ENCODE measurements at places on chromosomes 4 and X.

GRCh38 chr4:94219402-94219801 lies 11.7 kb downstream of the SMARCAD1 start:
- DNase-seq, result no peak

- no peak for DNase-seq
Observed at GRCh38 chr4:17489721-17490120, 22.2 kb downstream of the QDPR start.

DNA sequence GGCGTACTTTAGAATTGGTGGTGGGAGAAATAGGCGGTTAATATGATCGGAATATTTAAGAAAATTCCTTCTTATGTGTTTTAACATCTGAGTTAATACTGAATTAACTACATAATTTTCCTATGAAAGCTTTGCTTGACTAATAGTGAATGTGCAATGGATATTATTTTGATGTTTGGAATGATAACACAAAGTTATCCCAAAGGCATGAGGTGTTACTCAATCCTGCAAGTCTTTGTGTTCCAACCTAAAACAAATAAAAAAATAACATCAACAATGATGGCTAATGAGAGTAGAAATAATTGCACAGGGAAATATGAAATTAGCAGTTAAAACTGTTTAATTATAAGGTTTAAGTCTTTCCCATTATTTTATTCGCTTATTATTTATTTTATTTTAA lies 183.6 kb upstream of the ARSJ start:
- no peak for DNase-seq

- DNase-seq, result peak; percentile 7
Observed at GRCh38 chrX:38375891-38376290, 23.5 kb downstream of the OTC start.

GRCh38 chrX:29461039-29461438 lies 754.3 kb upstream of the MAGEB2 start:
- no peak for DNase-seq

- DNase-seq, result no peak
Observed at GRCh38 chr4:123599920-123600810, 203.6 kb downstream of the SPRY1 start.

DNA sequence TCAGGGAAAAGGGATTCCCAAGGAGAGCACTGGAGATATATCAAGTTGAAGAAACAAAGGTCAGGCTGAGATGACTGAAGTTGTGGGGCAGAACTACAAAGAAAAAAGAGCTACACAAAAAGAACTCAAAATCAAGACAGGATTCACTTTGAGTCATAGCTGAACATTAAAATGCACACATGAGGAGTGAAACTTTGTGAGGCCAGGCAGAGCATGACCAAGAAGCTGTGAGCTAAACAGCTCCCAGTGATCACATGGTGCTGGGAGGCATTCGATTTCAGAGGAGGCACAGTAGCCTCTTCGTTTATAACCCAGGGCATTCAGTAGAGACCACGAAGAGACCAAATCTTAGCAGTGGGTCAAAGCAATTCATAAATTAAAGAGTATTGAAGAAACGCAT lies 145.3 kb downstream of the ATRX start:
- no peak for DNase-seq

DNA sequence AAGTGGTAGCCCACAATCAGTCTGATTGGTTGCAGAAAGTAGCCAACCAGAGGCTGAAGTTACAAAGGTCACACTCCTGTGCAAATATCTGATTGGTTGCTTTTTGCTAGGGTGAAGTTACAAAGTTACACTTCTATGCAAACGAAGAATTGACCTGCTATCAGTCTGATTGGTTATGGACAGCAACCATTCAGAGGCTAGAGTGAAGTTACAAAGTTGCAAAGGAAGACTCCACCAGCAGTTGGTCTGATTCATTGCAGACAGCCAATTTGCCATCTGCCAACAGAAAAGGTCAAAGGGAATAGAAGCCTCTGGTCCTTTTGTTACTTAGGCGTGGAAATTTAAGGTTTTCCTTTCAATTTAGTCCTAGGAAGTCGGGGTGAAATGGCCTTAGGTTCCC lies 377.7 kb downstream of the PRDM5 start:
- no peak for DNase-seq

DNA sequence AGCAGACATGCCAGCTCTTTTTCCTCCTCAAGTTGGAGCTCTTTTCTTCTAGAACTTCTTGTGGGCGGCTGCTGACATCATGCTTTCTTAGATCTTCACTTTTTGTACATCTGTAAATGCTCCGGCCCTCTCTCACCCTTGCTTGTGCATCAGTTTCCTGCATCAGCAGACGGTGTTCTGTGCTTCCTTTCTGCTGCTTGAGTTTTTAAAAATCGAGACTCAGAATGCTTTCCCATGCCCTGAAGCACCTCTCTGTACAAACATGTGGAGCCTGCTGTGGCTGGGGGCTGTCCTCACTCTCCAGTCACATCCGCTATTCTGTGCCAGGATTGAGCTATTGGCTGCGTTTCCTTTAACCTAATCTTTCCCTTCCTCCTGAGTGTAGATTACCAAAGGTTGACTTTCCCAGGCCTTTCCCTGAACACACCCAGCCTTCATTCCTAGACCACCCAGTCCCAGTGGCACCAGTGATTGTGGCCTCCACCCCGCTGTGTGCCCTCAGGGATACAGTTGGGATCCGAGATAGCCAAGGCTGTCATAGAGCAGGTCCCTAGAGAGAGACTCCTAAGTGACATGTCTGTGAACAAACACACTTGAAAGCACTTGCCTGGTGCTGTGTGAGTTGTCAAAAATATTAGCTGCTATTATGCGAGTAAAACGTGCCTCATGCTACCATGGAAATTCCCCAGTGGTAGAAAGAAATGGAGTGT lies 41.9 kb downstream of the TNIP2 start:
- no peak for DNase-seq

- no peak for DNase-seq
Observed at GRCh38 chr4:153850533-153851280, 61.8 kb upstream of the SFRP2 start.

GRCh38 chr4:78720994-78721677 lies 55.0 kb upstream of the BMP2K start:
- DNase-seq, result no peak

DNA sequence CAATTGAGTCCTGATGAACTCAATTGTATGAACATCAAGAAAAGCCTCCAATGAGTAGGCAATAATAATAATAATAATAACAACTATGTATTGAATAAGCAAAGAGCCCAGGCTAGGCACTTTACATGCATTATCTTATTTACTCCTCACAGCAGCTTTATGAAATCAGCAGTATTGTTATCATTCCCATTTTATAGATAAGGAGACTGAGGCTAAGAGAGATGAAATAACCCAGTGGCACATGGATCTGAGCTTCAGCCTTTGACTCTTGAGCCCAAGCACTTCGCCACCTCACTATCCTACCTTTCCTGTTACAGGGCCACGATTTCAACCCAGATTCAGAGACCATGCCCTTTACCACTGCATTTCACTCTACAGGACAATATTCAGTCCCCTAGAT lies 3.2 kb downstream of the RAB33A start:
- no peak for DNase-seq

GRCh38 chr4:142846729-142847596 lies 862 bp upstream of the INPP4B start:
- no peak for DNase-seq

DNA sequence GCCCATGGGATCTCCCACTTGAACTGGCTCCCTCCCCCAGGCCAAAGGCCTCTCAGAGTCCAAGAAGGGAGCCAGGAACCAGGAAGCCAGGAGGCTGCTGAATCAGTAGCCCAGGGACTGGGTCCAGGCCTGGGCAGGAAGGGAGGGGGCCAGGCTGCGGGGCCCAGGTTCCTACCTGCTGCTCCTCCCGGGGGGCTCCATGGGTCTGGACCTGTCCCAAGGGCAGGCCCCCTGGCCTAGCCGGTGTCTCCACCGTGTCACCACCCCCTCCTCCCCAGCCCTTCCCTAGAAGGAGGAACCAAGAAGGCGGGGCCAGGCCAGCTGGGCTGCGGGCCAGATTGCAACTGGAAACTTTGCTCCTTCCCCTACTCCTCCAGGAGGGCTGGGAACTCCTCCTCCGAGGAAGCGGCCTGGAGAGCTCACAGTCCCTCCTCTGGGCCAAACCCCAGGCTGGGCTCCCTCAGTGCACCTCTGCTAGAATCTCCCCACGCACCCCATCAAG lies at the start of gene IQSEC2:
TSS of gene IQSEC2 (minus strand) at position 264 of the 502 bp plus-strand sequence.
- DNase-seq, result no peak

DNA sequence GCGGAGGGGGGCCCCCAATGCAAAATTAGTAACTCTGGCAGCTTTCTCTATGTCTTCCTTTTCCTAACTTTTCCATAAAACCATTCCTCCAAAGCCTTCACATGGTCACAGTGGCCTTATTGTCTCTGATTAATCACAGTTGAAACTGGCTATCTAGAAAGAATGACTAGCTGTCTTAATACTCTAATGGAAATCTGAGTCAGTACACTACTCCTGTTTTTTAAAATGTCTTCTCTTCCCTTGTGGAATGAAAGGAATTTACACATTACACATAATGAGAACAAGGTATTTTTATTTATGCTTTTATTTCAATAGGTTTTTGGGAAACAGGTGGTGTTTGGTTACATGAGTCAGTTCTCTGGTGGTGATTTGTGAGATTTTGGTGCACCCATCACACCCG lies 66.3 kb upstream of the PUDP start:
- DNase-seq, result no peak

DNA sequence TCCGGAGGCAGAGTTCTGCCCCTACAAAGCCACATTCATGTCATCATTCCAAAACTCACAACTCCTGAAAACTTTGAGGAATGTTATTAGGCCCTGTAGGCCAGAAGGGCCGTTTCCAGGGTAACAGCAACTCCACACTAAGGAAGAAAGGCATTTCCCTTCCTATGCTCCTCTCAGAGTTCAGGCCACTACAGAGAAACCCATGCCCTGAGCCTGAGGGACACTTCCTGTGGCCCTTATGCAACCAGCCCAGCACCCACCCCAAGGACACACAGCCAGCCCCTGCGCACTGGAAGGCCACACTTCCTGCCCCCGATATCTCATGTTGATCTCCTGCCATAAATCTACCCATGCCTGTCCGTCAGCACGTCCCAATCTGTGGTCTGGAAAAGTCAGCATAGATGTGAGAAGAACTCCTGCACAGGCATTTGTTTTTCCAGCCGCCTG lies 289.3 kb downstream of the BCOR start:
- no peak for DNase-seq

DNA sequence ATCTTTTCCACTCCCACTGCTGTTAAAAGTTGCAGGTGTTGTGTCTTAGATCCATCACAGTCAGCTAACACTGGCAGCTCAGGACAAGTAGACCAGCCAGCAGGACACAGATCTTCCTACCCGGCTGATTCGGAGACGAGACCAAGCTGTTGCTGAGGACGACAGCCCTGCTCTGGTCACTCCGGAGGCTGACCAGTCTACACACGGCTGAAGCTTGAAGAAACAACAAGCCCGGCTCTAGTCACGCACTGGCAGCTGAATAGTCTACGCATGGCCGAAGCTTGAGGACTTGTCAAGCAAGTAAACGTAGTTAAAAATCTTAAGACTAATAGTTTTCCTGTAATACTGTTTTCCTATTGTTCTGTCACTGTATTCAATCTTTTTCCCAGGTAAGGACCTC lies 1.8 kb downstream of the ACOX3 start:
- DNase-seq, result no peak

DNA sequence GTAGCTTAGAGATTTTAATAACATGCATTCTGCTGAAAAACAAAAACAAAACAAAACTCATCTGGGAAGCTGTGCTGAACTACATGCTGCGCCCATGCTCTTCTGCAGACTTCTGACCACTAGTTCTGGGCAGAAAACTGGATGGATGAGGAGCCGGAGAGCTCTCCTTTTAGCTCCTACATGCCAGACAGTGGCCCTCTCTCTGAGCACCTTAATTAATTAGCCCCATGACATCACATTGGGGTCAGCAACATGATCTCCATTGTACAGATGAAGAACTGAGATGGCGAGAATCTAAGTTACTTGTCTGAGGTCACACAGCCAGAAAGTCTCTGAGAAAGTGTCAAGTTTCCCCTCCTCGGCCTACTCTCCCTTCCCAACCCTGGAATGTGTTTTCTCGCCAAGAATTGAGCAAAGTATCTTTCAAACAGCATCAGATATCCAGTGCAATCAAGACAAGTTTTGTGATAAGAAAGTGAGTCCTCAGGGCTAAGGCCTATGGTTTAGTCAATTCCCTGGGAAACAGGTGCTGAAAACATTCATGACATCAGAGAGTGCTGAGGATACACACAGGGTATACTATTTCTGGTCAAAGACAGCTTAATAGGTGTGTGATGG lies 21.6 kb downstream of the SCD5 start:
- no peak for DNase-seq

DNA sequence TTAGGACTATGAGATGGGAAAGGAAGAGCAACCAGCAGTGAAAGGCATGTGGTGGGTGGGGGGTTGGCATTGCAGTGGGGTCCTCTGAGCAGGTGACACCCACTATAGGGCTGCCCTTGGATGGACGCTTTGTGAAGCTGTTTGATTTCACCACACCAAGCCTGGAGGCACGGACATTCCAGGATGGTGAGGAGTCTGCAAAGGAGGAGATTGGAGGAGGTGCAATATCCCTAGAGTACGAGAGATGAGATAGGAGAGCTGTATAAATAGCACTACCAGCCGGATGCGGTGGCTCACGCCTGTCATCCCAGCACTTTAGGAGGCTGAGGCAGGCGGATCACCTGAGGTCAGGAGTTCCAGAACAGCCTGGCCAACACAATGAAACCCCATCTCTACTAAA lies 42.3 kb downstream of the SHOX start:
- DNase-seq, result no peak

DNA sequence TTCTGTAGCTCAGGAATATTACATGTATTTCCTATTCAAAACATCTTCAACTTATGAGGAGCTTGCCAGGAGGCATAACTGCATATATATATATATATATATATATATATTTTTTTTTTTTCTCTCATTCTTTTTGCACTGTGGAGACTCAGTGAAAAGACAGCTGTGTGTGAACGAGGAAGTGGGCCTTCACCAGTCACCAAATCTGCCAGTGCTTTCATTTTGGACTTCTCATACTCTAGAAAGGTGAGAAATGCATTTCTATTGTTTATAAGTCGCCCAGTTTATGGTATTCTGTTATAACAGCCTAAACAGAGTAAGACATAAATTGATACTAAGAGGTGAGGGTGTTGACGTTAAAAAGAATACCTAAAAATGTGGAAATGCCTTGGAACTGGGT lies 710.6 kb downstream of the TRAM1L1 start:
- DNase-seq, result no peak

DNA sequence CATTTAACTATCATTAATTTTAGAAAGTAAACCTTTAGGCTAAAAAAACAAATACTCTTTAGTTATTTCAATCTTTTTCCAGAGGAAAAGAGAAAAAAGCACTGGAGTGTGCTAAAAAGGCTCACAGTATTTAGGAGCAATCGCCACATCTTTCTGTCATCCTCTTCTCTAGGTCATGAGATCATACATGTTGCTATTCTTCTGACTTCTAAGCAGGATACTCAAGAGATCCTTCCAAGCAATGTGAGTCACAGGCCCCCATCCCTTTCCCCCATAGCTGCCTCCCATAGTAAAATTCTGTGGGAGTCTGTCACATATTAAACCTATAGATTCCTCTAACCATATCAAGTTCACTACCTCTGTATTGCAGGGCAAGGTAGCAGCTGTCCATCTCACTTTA lies 7.7 kb downstream of the EDNRA start:
- no peak for DNase-seq

All from Panc1 (cell line).